ENCODE measurements at places on chromosomes 13 and 19.

DNA sequence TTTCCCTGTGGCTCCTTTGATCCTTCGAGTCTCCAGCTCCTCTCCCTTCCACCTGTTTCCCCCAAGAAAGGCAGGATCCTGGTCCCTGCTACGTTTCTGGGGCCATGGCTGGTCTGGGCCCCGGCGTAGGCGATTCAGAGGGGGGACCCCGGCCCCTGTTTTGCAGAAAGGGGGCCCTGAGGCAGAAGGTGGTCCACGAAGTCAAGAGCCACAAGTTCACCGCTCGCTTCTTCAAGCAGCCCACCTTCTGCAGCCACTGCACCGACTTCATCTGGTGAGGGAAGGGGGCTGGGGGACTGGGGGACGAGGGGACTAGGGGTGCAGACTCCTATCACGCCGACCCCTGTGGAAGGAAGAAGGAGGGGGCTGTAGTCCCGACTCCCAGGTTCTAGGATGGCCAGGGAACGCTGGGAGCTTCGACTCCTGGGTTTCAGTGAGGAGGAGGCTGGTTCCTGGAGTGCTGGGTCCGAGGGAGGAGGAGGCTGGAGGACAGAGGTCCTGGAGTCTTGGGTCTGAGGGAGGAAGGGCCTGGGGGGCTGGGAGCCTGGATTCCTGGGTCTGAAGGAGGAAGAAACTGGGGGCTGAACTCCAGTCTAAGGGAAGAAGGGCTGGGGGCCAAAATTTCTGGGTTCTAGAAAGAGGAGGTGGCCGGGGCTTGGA is 524 bp downstream of the PRKCG start:
- DNase-seq = no peak

DNA sequence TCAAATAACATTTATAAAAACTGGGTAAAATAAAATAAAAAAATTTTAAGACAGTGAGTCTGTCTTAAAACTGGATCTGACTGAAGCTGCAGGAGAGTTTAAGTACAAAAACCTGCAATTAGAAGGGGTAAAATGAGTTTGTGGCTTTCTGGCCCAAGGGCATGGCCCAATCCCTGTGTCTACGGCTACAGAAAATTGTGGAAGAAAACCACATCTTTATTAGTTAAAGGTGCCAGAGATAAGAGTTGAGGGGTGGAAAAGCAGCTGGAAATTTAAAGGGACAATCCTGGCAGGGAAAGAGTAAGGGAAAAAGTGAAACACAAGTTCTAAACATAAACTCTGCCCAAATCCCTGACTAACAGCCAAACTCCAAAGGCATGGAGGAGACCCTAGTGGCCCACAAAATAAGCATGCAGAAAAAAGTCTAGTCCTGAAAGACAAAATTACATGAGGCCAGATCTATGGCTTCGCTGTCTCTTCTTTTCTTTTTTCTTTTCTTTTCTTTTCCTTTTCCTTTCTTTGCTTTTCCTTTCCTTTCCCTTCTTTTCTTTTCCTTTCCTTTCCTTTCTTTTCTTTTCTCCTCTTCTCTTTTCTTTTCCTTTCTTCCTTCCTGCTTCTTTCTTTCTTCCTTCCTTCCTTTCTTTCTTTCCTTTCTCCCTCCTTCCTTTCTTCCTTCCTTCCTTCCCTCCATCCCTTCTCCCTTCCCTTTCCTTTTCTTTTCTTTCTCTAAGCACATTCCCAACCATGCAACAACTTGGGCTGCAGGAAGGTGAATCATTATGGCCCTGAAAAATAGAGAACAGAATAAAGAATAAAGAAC is 23.5 kb upstream of the DLEU7 start:
- DNase-seq = no peak

DNA sequence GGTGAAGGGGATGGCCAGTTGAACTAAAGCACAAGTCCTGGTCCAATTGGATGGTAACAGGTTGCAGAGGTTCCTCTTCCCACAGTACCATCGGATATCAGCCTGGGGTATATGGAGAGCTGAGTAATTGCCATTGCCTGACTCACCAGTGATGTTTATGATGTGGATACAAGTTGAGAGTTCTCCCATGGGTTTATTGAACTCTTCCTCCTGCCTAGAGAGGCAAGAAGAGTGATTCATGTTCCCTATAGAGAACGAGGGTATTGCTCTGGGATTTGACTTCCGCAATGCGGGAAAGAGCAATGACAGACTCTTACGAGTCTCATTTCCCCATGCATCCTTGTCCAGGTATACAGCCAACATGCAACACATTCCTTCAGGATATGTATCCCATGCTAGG is 111.3 kb upstream of the PCDH9 start:
- no peak for DNase-seq

DNA sequence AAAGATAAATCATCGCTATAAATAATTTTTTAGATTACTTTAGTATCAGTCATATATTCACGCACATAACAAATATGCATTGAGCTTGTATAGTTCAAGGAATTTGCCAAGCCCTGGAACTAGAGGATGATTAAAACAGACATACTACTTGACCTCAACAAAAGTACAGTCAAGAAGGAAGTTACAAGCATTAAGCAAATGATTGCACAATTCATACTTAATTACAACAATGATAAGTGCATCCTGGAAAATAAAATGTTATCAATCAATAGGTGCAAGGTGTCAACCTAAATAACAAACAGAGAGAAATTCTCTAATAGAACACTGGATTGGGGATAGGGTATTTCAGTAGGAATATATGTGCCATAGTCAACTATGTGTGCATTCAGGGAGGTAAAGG is 491.2 kb downstream of the GPC5 start:
- no peak for DNase-seq

GRCh38 chr13:40589285-40590109 is 76.9 kb downstream of the FOXO1 start:
- DNase-seq = no peak

GRCh38 chr19:48196321-48196763 is 25.9 kb downstream of the ZSWIM9 start:
- DNase-seq = no peak

DNA sequence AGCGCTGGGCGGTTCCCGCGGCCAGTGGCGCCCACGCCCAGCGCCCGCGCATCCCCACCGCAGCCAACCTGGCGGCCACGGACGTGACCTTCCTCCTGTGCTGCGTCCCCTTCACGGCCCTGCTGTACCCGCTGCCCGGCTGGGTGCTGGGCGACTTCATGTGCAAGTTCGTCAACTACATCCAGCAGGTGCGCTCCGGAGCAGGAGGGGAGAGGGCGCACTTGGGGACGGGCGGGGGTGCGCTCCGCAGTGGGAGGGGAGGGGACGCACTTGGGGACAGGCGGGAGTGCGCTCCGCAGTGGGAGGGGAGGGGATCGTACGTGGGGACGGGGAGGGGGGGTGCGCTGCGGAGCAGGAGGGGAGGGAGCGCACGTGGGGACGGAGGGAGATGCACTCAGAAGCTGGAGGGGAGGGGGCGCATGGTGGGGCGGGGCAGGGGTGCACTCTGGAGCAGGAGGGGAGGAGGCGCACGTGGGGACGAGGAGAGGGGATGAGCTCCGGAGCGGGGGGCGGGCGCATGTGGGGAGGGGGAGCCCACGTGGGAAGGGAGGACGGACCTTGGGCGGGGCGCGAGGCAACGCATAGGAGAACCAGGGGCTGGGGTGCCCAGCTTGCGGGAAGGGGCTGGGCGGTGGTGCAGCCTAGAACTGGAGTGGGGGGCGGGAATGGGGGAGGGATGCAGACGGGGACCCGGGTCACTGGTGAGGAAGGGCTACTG is 1.5 kb downstream of the KISS1R start:
- DNase-seq = no peak

DNA sequence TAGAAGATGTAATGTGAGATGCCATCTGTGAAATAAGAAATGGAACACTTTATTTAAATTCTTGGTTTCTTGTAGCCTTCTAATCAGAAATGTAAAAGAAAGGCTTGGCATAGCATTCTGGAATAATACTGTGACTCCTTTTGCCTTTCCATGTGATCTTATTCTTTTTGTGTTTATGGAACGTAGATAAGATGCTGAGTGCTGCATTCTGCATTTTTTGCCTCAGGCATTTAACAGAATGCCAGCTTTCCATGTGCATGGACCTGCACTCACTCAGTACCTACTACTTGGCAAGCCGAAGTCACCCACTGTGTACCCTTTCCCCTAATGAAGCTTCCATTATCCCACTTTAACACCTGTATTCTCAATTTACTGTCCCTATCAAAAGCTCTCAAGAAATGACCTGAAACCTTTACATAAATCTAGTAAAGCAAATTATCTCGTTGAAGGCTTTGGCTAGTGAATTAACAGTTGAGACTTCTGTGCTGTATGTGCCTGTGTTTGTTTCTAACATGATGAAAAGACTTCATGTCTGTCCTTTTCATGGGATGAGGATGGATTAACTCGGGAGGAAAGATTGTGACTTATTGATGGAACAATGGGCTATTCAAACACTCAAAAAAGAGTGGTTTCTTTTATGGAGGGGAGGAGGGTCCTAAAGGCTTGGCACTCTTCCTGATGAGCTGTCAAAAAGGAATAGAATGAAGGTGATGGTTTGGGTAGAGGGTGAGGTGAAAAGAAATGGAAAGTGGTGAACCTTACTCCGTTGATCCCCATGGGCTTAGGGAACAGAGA is 44.7 kb upstream of the FRY start:
- no peak for DNase-seq

GRCh38 chr13:92804926-92805325 is 421.7 kb upstream of the GPC6 start:
- DNase-seq = no peak

GRCh38 chr19:22901431-22902130 is 69.5 kb downstream of the ZNF723 start:
- DNase-seq = no peak

DNA sequence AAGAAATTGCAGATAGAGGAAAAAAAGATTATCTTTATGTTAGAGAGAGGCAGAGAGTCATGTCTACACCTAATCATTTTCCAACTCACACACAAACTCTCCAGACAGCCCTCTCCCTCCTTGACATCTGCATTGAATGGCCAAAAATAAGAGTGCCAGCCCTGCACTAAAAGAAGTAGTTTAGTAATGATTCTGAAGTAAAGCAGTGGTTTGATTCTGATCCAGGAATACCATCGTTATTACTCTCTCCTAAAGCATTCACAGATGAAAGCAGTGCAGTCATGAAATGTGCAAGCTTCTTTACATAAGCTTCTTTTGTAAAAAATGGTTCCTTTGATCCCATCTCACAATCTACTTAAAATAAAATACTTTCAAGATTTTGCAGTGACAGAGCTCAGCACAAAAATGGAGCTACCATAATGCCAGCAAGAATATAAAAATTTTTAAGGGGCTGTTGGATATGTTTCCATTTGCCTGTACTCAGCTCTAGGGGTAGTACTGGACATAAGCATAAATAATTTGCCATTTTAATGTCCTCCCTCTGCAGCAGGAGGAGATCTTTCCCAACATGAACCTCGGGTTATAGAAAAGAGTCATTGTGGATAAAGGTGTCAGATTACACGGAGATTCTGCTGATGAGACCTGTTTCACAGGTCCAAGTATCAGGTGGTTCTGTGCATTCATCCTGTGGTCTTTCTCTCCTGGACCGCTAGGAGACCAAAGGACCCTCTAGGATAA is 406.3 kb downstream of the DCT start:
- no peak for DNase-seq

- DNase-seq = no peak
These were observed 72.4 kb upstream of the ZDHHC20 start for GRCh38 chr13:21531455-21531854.

- DNase-seq = peak; percentile 16
These were observed at the start of gene CEACAM21 for GRCh38 chr19:41575998-41576397. Gene CEACAM21 (plus strand): TSS chr19:41576166. CDS start chr19:41576275, 109 bp downstream.

- DNase-seq = no peak
These were observed 57.2 kb downstream of the WASF3 start for GRCh38 chr13:26614721-26615120.

DNA sequence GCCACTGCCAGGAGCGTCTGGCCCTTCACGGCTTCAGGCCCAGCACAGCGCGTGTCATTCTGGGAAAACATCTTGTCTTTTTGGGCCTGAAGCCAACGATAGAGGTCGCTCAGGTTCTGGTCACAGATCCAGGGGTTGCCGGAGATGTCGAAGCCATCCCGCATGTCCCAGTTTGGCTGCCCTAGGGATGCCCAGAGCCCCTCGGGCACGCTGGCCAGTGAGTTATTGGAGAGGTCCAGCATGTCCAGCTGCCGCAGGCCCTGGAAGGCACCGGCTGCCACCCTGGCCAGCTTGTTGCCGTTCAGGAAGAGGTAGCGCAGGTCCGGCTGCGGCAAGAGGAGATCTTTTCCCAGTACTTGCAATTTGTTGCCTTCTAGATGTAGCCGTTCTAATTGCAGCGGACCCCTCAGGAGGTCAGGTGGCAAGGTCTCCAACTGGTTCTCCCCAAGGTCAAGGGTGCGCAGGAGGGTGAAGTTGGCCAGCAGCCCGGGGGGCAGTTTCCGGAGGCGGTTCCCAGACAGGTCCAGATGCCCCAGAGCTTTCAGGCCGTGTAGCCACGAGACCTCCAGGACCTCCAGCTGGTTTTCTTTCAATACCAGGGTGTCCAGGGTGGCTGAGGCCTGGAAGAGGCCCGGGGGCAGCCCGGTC is 1.8 kb downstream of the LRG1 start:
- no peak for DNase-seq

GRCh38 chr13:79522583-79522982 is 41.6 kb downstream of the NDFIP2 start:
- DNase-seq = no peak

DNA sequence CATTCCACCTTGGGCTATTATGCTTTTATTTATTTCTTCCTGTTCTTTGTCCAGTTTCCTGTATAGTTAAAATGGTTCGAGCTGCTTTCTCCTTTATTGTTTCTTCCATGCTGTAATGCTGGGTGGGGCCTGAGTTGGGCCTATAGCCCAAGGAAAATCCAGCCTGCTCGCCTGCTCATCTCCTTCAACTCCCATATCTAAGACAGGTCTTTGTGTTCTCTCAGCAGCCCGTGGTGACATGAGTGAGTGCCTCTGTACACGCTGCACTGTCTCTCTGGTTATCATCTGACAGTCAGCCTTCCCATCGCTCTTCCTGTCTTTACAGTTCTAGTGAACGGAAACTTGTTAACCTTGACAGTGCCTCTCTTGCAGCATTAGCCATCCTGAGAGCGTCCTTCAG is 221.9 kb upstream of the SLC10A2 start:
- no peak for DNase-seq

DNA sequence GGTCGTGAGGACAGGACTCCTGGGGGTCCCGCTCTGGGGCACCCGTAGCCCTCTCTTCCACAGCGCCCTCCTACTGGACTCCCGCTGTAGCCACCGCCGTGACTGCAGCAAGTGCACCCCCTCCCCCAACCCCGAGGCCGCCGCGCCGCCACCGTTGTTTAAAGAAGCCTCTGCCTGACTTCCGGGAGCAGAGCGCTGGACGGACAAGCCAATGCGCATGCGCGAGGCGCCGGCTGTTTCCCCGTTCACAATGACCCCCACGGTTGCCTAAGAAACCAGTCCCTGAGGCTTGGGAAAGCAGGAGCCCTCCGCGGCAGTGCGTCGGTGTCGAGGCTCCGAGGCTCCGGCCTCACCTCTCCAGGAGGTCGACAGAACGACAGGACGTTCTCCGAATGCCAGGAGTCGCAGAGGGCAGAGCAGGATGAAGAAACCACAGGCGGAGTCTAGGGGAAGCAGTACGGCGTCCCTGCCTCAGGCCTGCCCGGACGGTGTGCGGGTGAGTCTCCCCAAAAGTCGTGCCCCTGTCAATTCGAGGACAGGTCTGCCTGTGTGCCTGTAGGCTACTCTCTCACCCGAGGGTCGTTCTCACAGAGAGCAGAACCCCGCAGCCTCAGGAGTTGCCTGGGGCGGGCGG is 70.5 kb upstream of the ZNF420 start:
- DNase-seq = no peak

- no peak for DNase-seq
These were observed 186.7 kb downstream of the RFC3 start for GRCh38 chr13:34004676-34005075.

All from effector CD8-positive, alpha-beta T cell (primary cell).